Globus pallidus (tissue), 1 donor: ENCODE measurements at places on chromosomes 3 and 15.
A peak's percentile ranks its signal among the peaks of the same experiment; 100 is the strongest.

- DNase-seq: no peak
Measured at GRCh38 chr3:134081211-134081610, 51.5 kb upstream of the SLCO2A1 start.

DNA sequence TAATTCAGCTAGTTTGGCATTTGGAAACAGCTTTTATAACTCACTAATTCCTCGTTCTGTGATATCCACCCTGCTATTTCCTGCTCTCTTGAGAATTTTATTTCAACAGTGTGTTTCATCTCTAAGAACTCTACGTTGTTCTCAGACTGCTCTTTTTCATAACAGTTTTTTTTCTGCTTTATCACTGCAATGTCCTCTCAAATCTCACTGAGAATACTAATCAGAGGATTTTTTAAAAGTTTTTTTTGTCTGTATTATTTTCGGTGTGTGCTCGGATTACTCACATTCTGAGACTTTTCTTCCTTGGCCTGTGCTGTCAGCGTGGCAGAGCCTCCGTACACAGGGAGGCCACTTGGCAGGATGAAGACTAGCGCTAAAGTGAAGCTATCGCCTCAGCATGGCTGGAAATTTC, 59.4 kb upstream of the NEO1 start:
- DNase-seq: no peak

- DNase-seq: no peak
Measured at GRCh38 chr15:67043939-67044771, 21.2 kb upstream of the SMAD3 start.

DNA sequence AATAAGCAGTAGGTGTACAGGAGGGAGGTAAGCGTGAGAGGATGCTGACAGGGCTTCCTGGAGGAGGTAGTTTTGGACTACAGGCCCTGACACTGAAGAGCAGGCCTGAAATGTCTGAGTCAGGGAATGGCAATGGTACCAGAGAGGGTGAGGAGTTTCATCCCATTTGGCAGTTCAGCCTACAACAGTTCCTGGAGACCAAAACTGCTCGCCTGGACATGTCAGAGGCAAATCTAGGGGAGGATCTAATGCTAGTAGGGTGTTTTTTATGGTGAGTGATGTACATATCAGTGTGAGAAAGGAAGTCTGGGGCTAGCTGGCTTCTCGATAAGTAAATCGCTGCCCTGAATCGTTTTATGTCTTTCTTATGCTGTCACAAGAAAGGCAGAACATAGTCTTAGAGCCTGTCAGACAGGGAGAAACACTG, 13.8 kb upstream of the TNFSF10 start:
- no peak for DNase-seq

DNA sequence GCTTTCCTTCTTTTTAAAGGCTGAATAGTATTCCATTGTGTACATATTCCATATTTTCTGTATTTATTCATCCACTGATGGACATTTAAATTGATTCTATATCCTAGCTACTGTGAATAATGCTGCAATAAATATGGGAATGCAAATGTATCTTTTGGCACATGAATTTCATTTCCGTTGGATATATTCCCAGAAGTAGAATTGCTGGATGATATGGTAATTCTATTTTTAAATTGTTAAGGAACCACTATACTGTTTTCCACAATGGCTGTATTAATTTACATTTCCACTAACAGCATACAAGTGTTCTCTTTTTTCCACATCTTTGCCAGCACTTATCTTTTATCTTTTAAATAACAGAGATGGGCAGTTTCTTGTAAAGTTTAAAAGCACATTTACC, 302.7 kb downstream of the CTNNB1 start:
- DNase-seq: no peak

DNA sequence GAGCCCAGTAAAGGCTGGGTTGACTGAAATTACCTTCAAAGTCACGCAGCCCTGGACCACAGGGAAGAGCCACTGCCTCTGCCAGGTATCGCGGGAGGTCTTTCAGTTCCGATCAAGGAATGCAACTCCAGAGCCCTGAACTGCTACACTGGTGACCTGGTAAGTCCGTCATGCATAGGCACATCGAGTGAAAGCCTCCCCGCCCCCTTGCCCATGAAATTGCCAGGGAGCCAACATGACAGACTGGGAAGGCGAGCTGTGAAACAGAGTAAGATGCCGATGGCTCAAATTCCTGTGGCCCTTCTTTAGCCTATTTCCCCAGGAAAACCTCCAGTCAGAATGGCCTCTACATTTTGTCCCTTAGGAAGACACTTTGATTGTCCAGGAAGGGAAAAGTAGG, 2.3 kb upstream of the GP5 start:
- DNase-seq: no peak

- DNase-seq: no peak
Measured at GRCh38 chr3:128573707-128574162, 76.9 kb downstream of the RPN1 start.

DNA sequence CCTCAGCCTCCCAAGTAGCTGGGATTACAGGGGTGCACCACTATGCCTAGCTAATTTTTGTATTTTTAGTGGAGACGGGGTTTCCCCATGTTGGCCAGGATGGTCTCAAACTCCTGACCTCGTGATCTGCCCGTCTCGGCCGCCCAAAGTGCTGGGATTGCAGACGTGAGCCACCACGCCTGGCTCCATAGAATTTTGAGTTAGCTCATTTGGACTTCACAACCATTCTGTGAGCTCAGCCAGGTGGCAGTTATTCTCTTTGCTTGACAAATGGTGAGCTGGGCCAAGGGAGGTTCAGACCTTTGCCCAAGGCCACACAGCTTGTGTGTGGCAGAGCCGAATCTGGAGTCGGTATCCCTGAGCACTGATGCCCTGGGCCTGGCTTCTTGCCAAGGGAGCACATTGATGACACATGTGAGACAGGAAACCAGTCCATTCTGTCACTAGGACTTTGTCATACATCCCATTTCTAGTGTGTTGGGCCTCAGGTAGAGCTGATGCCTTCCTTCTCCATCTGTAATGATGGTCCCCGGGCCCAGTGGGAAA, 17.6 kb downstream of the PODXL2 start:
- DNase-seq: no peak

DNA sequence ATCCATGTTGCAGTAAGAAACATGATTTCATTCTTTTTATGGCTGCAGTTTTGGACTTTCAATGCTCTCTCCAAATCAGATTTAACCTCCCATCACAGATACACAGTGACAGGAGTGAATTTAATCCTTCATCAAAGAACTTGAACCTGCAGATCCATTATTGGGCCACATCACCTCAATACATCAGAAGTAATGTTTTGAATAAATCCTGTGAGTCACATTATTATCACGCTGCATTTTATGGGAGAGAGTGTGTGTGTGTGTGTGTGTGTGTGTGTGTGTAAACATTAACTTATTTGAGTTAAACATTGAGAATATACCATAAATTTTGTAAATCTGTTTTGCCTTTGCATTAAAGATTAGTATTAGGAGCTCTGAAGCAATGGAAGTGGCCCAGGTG, 316.7 kb downstream of the FOXP1 start:
- no peak for DNase-seq

GRCh38 chr3:47865192-47865591, 62.3 kb downstream of the DHX30 start:
- DNase-seq: no peak

DNA sequence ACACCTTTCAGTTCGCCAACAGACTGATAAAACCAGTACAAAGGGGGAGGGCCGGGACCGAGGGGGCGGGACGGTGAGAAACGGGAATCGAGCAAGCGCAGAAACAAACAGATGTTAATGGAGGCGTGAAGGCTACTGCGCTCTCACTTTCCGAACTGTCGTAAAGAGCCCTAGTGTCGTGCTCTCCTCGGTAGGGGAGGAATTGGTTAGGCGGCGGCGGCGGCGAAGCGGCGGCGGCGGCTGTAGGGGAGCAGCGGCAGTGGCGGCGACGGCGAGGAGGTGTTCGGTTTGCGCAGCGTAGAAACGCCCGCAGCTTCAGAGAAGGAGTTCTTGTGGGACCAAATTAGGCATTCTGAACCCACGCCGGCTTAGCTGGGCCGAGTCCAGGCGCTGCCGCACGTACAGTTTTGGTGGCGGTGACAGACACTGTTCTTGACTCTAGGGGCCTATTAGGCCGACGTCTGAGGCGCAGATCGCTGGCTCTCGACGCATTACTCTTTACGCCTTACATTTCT, at the start of gene RNF111:
Gene RNF111 (plus strand): TSS at position 173 of the 515 bp plus-strand sequence. CDS start 43,160 bp downstream, outside the sequence.
- DNase-seq: peak; percentile 94

DNA sequence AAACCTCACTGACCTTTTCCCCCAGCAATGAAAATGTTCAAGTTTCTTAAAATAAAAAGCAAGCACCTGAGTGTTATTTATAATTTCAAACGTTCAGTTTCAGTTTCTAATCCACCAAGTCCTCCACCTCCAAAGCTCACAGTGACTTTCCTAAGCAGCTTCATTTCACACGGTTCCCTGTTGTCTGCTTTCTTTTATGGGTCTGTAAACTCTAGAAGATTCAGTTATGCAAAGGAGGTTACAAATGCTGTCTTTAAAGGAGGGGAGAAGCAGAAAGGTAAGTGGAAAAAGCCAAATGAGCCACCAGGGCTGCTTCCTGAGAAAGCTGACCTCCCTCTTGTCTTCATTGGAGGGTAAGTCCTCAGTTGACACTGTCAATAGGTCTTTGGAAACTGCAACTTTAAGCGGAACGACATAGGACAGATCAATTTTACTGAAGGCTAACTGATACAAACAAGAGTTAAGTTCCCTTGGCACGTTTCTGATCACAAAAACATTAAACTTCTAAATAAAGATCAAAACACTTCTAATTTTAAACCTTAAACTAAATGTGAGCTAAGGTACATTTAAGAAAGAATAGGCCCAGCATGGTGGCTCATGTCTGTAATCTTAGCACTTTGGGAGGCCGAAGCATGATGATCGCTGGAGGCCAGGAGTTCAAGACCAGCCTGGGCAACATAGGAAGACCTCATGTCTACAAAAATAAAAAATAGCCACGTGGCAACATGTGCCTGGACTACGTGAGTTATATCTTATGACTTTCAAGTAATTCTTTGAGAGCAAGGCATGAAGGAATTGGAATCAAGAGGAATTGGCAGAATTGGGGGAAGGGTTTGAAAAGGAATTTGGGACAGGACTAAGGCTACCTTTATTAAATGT, 151.9 kb upstream of the UBE2E1 start:
- no peak for DNase-seq

DNA sequence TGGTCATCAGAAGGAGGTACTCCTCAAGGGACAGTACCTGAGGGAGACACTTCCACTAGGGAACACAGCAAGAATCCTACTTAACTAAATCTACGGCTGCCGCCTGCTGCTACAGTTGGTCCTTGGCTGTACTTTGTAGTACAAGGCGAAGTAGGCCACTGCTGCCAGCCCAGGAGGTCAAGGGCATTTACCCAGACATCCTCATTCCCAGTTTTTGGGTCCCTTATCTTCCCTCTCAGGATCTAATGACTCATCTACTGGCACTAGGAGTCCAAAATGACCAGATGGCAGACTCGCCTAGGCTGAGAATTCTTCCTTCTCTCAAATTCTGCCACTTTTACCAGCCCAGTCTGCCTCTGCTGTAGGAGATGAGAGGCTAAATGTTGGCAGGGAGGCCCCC, 27.1 kb upstream of the LAMP3 start:
- DNase-seq: no peak

GRCh38 chr15:70251246-70251990, 153.7 kb upstream of the TLE3 start:
- no peak for DNase-seq

DNA sequence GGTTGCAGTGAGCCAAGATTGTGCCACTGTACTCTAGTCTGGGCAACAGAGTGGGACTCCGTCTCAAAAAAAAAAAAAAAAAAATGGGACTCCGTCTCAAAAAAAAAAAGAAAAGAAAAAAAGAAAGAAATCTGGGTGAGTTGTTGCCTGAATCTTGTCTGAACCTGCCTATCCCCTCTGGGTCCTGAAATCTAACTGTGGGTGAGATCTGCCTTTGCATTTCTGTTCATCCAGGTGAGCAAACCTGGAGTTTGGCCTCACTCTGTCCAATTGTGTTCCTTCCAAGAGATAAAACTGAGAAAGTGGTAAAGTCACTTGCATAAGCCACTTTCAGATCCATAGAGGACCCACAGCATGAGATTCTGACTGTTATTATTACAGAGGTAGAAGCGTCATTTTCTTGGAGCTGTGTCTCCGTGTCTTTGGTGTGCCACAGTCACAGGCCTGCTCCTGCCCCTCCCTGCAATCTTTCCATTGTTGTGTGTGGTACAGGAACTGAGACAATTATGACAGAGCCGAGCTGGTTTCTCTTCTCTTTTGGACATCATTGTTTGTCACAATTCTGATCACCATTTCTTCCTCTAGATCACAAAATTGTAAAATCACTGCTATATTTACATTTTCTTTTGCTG, 235.9 kb downstream of the LPP start:
- DNase-seq: peak; percentile 66

DNA sequence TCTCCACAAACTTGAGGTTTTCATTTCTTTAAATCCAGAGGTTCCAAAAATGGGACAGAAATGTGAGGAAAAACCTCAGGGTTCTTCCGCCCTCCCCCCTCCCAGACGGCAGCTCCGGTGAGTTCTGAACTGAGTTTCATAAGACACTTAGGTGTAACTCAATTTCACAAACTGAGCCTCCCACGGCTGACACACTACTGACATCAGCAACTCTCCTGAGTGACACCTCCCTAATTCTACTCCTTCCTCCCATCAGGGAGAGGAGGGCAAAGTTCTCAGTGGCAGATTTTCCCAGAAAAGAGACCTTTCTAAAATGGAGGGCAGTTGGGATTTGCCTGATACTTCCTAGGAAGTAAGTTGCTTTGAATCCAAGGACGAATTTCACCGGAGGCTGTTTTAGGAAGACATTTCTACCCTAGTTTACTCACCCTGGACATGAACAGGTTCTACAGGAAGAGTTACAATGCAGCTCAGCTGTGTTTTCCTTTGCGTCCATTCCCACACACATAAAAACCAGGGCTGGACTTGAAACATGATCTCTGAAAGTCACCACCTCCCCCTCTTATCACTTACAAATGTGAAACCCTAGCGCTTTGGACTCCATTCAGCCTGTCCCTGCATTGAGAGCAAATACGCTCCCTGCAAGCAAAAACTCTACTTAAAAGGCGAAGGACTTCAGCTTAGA, 78.1 kb upstream of the LMOD3 start:
- DNase-seq: peak; percentile 26
